ENCODE measurements at places on chromosomes 4 and X.
A peak's percentile ranks its signal among the peaks of the same experiment; 100 is the strongest.

GRCh38 chr4:183987987-183988392 lies 82.9 kb downstream of the STOX2 start:
- DNase-seq, result no peak

- DNase-seq, result peak; percentile 50
These were observed 114.6 kb downstream of the CPE start for GRCh38 chr4:165493359-165493758.

DNA sequence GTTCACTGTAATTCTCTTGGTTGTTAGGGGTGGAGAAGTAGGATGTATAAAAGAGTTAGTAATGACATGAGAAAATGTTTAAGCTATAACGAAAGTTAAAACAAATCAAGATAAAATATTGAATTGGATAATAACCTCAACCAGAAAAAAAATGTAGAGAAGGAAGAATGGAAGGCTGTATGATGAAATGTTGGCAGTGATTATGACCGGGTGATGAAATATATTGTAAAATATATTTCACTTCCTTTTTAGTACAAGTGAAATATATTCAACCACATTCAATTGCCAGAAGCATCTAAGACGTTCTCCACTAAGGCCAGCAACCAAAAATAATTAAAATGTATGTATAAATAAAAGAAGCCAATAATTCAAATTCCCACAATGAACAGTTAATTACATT lies 309.3 kb upstream of the FGF13 start:
- no peak for DNase-seq

- no peak for DNase-seq
These were observed 889 bp downstream of the MGARP start for GRCh38 chr4:139278912-139279759.

DNA sequence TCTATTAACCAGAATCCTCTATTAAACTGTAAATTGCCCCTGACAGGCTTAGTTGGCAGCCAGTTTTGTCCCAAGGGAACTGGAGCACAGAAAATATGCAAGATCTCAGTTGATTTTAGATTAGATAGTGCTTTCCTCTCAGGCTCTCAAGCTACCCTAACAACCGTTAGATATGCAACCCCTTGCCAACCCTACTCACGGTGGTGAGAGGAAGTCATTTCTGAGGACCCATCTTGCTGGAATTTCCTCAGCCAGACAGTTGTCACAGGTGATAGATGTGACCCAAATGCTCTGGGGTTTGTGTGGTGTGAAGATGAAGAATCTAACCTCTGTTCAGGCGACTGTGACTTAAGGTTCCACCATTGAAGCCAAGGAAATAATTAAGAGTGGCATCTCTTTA lies 447.1 kb downstream of the MID1IP1 start:
- DNase-seq, result no peak

DNA sequence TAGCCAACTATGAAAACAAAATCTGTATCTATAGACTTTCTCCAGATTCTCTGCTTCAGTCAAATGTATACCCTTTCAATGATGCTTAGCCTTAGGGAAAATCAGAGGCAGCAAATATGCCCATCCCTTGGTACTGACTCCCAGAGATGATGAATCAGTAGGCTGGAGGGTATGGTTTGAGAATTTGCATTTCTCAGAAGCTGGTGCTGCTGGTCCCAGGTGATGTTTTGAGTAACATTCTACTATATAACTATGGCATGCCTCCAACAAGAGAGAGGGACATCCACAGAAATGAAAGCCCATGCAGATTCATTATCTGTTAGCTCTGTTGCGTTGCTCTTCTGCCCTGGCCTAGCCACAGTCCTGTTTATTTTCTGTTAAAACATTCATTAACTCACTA lies 13.6 kb downstream of the TNIP3 start:
- DNase-seq, result no peak

DNA sequence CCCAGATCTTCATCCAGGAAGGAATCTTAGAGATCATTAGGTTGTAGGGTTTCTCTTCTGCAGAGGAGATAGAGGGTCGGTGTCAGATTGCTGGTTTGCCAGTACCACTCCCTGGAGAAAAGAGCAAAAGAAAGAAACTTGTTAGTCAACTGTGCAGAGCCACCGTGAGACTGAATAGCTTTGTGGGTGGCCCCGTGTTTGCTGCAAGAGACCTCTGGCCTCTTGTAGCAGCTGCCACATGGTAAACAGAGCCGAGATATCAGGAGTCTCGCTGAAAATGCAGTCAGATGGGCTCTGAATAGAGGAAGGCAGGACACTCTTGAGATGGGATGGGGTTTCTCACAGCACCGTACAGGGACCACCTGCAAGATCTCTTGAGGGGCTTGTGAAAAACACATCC lies 149.7 kb downstream of the PTTG2 start:
- DNase-seq, result no peak

- no peak for DNase-seq
These were observed 111.8 kb downstream of the APBB2 start for GRCh38 chr4:41102414-41103092.

- no peak for DNase-seq
These were observed 55.7 kb downstream of the ANTXR2 start for GRCh38 chr4:80017125-80017854.

GRCh38 chr4:52202251-52202779 lies 151.2 kb downstream of the SPATA18 start:
- DNase-seq, result no peak

DNA sequence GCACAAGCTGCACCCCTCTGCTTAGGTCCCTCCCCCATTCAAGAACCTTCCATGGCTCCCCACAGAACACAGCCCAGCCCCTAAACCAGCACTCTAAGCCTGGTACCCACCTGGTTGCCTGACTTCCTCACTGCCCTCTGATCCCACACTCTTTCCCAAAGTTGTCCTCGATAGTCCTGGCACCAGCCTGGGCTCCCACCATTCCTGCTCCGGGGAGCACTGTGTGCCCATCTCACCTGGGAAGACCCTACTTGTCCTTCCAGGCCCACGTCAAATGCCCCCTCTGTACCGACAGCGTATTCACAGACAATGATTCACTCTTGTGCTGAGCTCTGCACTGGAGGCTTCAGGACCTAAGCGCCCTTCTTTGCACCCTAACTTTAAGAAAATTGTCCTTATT lies 40.1 kb downstream of the ABLIM2 start:
- no peak for DNase-seq

DNA sequence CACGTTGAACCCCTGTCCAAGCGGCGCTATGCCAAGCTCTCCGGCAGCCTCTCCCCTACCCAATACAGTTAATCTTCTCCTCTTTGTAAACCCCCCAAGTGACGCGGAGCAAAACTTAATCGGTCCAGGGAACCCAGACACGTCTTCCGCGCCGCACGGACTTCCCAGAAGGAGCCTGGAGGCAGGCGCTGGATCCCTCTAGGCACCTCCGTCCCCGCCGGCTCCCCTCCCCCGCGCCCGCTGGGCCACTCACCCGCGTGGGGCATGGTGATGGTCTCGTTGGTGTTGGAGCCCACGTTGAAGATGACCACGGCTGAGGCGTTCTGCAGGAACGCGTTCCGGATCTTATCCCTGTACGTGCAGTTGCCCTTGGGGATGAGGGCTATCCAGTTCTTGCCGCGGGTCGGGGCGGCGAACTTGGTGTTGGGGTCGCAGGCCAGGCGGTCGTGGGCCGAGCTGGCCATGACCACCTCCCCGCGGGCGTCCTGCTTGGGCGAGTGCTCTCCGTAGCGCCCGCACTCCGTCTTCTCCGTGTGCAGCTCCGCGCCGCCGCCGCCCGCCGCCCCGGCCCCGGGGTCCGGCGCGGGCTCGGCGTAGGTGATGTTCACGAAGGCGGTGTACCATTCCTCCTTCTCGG lies 1.1 kb downstream of the RNF150 start:
- no peak for DNase-seq

- DNase-seq, result no peak
These were observed 15.9 kb downstream of the RGS12 start for GRCh38 chr4:3308691-3309090.

- no peak for DNase-seq
These were observed 7.0 kb downstream of the LRCH2 start for GRCh38 chrX:115226929-115227328.

DNA sequence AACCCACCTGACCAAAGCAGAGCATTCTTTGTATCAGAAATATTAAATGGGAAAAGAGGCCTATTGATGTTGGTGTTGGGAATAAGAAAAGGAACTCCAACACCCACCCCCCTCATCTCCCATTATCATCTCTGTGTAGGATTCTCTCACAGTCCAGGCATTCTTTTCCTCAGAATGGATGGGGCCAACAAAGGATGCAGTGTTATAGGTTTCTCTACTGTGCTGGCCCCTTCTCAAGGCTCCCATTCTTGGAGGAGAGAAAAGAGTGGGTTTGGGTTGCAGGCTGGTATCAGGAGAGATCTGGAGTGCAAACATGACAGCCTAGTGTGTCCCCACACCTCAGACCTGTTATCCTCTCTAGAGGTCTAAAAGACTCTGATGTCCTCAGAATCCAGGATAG lies 59.6 kb downstream of the UGT8 start:
- DNase-seq, result no peak

GRCh38 chr4:110663738-110664444 lies 41.0 kb upstream of the PITX2 start:
- no peak for DNase-seq

DNA sequence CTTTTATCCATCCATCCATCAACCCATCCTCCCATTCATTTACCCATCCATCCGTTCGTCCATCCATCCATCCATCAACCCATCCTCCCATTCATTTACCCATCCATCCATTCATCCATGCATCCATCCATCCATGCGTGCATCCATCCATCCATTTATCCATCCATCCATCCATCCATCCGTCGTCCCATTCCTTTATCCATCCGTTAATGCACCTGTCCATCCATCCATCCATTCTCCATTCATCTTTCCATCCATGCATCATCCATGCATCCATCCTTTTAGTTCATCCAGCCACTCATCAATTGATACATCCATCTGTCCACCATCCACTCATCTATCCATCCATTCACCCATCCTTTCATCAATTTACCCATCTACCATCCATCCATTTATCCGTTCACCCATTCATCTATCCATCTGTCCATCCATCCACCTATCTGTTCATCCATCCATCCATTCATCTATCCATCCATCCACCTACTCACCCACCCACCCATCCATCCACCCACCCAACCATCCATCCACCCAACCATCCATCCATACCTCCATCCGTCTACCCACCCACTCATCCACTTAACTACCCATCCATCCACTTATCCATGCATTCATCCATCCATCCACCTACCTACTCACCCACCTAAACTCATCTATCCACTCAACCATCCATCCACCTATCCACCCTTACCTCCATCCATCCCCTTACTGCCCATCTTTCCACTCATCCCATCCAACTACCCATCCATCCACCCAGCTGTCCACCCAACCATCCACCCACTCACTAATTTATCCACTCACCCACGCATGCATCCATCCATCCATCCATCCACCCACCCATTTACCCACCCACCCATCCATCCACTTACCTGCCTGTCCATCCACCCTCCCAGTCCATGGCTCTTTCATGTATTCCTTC lies 9.6 kb downstream of the CD99 start:
- no peak for DNase-seq

GRCh38 chr4:94515365-94515764 lies 63.6 kb downstream of the PDLIM5 start:
- no peak for DNase-seq

- no peak for DNase-seq
These were observed 51.0 kb upstream of the SPIN4 start for GRCh38 chrX:63402106-63402505.

DNA sequence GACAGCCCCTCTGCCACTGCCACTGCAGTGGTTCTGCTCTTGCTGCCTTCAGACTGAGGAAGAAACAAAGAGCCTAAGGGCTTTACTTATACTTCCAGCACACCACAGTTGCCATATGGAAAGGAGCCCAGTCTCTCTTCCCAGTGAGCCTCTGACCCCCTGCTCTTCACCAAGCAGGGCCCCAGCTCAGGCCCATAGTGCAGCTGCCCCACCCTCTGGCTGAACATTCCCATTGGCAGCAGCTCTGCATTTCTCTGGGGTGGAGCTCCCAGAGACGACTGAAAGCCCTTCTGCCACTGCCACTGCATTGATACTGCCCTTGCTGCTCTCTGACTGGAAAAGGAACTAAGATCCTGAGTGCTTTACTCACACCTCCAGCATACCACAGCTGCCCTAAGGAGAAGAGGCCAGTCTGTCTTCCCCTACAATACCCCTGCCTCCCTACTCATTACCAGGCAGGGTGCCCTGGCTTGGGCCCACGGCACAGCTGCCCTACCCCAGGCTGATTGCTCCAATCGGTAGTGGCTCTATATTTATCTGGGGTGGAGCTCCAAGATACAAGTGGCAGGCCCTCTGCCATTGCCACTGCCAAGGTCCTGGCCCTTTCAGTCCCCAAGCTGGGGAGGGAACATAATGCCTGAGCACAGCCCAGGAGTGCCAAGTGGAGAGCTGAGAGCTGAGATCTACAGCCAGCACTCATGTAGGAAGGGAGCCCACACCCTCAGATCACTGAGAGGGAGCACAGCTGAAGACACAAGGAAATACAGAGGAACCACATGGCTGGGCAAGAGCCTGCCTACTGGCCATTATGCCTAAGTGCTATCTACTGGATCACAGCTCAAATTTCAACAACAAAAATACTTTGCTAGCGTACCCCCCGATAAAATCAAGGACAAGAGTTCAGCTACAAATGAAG lies 36.0 kb downstream of the AWAT2 start:
- DNase-seq, result no peak

GRCh38 chr4:59094505-59094904 lies 1984.3 kb upstream of the IGFBP7 start:
- DNase-seq, result no peak

DNA sequence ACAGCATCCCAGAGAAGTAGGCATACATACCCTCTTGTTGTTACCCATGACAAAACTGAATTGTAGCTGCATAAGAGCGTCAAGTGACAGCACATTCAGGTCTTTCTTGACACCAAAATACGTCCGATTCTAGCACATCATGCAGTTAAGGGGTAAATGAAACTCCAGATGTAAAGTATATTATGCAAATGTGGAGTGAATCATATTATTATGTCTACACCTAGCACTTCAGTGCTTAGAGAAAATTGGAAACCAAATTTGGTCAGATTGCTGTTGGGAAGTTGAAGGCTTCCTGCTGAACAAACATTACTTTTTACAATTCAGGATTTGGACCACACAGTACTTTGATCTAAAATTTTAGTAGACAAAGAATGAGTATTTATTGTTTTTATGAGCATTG lies 24.2 kb upstream of the LEF1 start:
- no peak for DNase-seq

- no peak for DNase-seq
These were observed 6.4 kb upstream of the ANTXR2 start for GRCh38 chr4:80079255-80079923.

GRCh38 chr4:1523506-1523905 lies 117.3 kb upstream of the NKX1-1 start:
- no peak for DNase-seq
